ENCODE measurements at places on chromosomes 16 and 17. TPM values are rescaled to one million over a fixed set of nuclear protein-coding genes. Genes with fewer than 3 reads are reported as not detected.
A peak's percentile ranks its signal among the peaks of the same experiment; 100 is the strongest.

- no peaks in the 10 kb centered on the region for H3K4me1 ChIP-seq
- no peaks in the 10 kb centered on the region for H3K27me3 ChIP-seq
- H3K4me3 ChIP-seq: no peak overlapping the region
- H3K36me3 ChIP-seq: no peaks in the 10 kb centered on the region
These were observed 49.4 kb downstream of the TNFRSF13B start for GRCh38 chr17:16922386-16923096.

DNA sequence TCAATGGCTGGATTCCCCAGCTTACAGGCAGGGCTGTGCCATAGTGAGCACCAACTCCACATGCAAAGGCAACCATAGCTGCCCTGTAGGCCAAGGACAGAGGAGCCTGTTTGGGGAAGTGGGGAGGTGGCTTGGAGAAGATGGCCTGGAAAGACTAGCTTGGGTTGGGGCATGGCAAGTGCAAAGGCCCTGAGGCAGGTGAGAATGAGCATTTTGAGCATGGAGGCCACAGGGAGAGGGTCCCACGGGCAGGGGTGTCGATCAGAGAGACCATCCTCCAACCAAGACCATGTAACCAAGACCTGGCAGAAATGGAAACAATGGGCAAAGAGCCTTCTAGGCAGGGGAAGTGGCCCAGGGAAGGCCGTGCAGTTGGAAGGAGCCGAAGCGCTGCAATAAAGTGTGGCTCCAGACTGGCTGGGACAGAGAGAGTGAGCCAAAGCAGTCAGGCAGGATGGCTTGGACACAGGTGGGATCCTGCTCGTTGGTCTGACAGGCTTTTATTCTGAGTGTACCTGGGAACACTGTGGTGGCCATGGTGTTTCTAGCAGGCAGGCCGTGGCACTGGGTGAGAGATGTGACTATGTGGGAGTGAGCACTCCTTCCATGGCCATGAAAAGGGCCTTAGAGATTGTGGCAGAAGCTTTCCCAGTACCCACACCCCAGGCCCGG, 24.8 kb upstream of the MPRIP start:
- no peaks in the 10 kb centered on the region for H3K36me3 ChIP-seq
- no peak for DNase-seq
- no peak overlapping the region for H3K27ac ChIP-seq
- H3K4me1 ChIP-seq: no peaks in the 10 kb centered on the region
- no peaks in the 10 kb centered on the region for H3K27me3 ChIP-seq

DNA sequence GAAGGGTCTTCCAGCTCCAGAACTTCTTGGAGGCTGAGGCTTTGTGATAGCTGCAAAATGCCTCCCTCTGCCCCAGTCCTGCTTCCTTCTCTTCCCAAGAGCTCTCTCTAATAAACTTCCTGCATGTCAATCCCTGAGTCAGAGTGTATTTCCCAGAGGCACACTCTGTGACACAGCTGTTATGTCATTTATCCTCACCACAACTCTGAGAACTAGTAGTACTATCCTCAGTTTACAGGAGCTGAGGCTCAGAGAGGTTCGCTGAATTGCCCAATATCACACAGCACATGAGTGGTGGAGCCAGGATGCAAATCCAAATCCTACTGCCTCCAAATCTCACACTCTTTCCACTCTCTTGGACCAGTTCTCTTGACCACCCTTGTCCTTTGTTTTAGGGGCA, 20.0 kb downstream of the UNC45B start:
- H3K36me3 ChIP-seq: no peaks in the 10 kb centered on the region
- no peak for DNase-seq
- H3K27me3 ChIP-seq: no peaks in the 10 kb centered on the region
- no peaks in the 10 kb centered on the region for H3K4me1 ChIP-seq

GRCh38 chr17:21039839-21040575, 2.8 kb downstream of the USP22 start:
- no peaks in the 10 kb centered on the region for H3K27me3 ChIP-seq
- DNase-seq: no peak
- H3K4me1 ChIP-seq: peaks cover 20% of the 10 kb centered on the region
- peak overlapping the region; percentile 84 for H3K4me3 ChIP-seq
- no peak overlapping the region for H3K27ac ChIP-seq
- peaks cover 40% of the 10 kb centered on the region for H3K36me3 ChIP-seq

GRCh38 chr17:21202512-21202911, 11.4 kb downstream of the TMEM11 start:
- H3K27ac ChIP-seq: no peak overlapping the region
- no peaks in the 10 kb centered on the region for H3K27me3 ChIP-seq
- H3K36me3 ChIP-seq: peaks cover 24% of the 10 kb centered on the region
- peaks cover 10% of the 10 kb centered on the region for H3K4me1 ChIP-seq

The MED9 gene
- 20.5 TPM for total RNA-seq

The TBC1D3G gene
- not detected for total RNA-seq

The PDXDC1 gene
- 149 TPM for total RNA-seq

DNA sequence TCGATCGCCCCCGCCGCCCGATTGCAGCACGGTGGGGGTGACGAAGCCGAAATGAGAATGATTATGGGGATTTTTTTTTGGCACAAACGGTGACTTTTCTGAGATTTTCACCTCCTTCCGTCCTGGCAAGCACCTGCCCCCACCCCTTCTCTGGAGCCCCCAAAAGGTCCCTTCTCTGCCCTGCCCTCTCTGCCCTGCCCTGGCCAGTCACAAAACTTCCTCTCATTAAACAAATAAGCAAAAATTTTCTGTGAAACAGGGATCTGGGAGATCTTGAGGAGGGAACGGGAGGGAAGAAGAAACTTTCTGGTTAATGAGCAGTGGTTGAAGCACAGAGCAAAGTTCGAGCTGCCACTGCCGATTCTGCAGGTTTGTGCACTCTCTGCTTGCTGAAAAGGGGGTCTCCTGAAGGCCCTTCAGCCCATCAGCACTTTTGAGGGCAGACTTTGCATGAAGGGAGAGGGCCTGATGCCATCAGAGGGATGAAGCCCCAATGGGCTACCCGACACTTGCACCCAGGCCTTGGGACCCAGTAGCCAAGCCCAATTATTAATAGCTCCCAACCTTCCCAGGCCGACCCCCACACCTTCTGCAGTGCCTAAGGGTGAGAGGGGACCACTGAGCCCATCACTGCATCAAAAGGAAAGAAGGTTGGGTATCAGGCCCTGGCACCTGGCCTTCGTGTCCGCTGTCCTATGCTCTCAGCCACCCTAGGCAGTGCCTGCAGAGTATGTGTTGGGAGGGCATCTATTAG, 1.0 kb upstream of the HOXB8 start:
- no peaks in the 10 kb centered on the region for H3K36me3 ChIP-seq
- H3K27me3 ChIP-seq: peaks cover 100% of the 10 kb centered on the region
- no peak overlapping the region for H3K27ac ChIP-seq
- H3K4me1 ChIP-seq: peaks cover 2% of the 10 kb centered on the region
- H3K4me3 ChIP-seq: no peak overlapping the region
